NCI-H1092 (cell line): ENCODE measurements at places on chromosomes 7 and 10.

DNA sequence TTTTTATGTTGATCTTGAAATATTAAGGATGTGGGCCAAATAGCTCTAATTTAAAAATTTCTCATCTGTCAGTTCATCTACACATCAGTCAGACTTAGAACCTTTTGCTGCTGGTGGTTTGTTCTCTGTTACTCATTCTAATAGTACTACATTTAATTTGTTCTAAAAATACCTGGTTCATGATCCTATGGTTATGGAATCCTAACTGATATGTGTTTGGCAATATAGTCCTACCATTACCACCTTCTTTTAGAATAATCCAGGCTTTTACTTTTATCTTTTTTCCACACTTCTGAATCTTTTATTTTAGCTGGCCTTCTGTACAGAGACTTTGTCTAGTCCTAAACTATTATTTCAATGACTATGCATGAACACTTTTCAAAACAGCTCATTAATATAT, 116.9 kb downstream of the SVOPL start:
- DNase-seq, result no peak

DNA sequence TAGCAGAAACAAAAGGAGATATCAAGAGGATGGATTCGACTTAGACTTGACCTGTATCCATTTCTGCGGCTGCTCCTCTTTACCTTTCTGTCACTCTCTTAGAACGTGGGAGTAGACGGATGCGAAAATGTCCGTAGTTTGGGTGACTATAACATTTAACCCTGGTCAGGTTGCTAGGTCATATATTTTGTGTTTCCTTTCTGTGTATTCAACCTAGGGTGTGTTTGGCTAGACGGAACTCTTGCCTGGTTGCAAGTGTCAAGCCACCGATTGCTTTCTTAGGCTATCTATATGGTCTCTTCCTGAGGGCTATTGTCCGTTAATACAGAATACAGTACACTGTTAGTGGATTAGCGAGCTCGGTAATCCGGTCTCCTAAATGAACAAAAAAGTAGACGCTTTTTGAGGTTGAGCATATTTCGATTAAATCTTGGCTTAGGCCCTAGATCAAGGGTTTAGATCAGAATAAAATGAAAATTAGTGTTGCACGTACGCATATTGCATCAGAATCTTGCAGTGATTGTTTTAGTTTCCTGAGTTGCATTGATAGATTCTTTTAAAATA, 1.2 kb downstream of the PTEN start:
- no peak for DNase-seq

DNA sequence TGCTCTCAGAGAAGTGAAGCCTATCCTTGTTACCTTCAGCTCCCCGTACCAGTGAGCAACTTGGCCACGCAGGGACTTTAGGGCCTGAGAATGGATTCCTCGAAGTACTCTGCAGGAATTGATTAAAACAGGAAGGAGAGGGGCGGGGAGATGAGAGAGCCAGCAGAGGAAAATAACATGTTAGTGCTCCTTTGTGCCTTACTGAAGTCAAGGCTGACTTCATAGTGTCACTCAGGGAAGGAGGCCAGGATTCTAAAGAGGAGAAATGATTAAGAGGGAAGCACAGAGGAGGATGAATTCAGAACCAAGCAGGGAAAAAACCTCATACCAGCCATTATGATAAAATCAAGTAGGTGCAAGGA, 195.6 kb upstream of the RHOBTB1 start:
- no peak for DNase-seq

DNA sequence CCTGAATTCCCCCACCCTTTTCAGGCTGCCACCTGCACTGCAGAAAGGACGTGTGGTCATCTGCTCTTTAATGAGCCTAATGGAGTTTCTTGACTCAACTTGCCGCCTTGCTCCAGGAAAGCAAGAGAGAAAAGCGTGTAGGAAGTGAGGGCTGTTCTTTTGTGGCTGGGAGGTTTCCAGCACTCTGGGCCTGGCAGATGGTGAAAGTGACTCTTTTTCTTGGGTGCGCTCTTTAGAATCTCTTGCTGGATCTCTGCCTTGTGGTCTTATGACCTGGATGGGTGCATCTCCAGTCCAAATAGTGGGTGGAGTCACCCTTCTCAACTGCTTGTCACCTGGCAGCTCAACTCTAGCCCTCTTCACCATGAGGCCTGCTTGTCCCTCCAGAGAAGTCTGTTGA, 244.0 kb downstream of the SORCS1 start:
- no peak for DNase-seq

DNA sequence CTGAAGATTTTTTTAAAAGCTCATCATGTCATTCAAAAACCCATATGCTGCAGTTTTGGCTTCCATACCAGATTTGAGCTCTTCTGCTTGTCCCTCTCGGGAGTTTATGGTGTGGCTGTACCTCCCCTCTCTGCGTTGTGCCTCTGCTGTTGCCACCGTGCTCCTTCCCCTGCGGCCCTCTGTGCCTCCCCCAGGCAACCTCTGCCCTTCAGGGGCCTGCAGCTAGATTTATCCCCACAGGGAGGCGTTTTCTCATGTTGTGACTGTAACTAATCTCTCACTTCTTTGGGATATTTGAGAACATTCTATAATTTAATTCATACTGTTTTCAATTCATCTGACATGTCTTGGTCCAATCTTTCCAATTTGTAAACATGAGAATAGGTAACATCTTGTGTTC, 52.7 kb downstream of the TASOR2 start:
- no peak for DNase-seq

DNA sequence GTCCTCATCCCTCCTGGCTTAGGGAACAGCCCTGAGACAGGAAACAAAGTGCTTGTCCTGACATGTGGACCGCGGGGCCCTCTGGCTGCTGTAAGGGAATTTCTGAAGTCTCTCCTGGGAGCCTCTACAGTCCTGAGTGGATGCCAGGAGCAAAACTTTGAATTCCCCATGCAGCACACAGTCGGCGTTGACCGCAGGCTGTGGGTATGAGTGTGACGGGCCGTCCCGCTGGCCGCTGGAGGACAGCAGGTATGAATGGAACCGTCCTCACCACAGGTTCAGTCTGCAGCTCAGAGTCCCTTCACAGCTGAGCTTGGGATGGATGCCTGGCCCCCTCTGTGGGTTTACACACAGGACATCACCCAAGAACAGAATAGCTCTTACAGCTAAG, 94.9 kb downstream of the GPR26 start:
- no peak for DNase-seq

- DNase-seq, result no peak
Measured at GRCh38 chr7:102892631-102893278, 20.0 kb upstream of the LRRC17 start.

GRCh38 chr10:17383801-17384555, 70.4 kb downstream of the ST8SIA6 start:
- no peak for DNase-seq

GRCh38 chr7:33054261-33054964, 8.2 kb downstream of the NT5C3A start:
- DNase-seq, result no peak

DNA sequence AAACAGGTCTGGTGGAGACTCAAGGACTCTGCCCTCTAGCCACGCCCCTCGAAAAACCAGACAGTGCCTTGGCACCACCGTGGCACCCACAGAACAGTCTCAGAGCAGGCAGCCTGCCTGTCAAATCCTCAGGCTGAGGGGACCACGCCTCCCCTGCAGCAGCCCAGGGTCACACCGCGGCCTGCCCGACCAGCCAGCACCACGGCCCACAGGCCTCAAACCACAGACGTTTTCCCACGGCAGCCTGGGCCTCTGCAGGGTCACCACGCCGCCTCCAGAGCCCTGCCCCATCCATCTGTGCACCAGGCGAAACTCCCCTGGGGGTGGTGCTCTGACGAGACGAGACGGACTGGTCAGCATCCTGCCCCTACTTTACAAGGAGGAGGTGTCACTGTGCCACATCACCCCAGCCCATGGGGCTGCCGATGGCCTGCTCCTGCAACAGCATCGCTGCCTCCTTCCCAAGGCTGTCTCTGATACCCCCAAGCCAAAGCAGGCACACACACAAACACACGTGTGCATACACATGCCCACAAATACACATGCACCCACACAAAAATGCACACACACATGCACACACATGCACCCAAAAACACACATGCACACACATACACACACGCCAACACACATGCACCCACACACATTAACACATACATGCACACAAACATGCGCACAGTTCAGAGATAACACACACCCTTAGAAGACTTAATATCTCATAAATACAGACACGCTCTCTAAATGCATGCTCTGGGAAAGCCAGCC, 24.6 kb downstream of the PAPOLB start:
- no peak for DNase-seq

- no peak for DNase-seq
Measured at GRCh38 chr7:20698469-20698868, 83.0 kb downstream of the ABCB5 start.

- DNase-seq, result no peak
Measured at GRCh38 chr10:86650151-86650550, 4.2 kb upstream of the OPN4 start.

DNA sequence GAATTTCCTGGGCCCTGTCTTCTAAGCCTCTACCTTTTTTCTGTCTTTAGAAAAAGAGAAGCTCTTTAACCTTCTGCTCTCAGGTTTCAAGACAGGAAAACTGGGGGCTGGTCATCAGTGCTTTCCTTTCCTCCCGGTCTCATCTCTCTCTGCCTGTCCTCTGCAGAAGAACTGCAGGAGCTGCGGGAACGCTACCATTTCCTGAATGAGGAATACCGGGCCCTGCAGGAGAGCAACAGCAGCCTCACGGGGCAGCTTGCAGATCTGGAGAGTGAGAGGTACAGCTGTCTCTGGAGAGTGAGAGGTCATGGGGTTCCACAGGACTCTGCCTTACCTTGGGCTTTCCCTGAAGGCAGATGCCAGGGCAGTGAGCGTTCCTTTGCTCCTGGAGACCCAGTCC, 12.7 kb downstream of the CCDC136 start:
- no peak for DNase-seq

DNA sequence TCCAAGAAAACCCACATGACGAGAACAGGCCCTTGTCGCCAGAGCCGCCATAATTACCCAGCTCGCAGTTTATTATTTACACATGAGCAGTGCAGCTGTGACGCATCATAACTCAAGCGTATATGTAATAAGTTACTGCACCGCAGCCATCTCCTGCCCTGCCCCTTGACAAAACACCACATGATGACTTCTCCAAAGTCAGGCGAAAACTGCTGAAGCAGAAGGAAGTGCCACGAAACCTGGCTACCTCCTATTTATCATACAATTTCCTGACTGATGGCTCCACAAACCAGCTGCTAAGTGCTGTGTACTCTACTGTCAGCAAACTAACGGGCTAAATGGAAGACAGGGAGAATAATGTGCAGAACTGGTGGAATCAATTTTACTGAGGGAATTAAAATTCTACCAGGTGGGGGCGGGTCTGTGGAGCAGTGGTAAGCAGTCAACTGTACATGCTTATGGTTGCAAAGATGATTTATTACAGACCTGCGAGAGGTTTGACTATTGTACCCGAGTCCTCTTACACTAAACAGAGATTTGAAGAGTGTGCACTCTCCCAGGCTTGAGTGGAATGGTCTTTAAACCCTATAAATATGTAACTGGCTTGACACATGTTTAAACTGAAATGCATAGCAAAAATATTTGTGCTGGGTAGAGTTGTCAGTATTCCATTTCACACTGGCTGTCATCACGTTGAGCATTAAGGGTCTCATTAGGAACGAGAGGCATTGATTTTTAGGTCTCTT, 156.0 kb downstream of the GLI3 start:
- DNase-seq, result no peak

- no peak for DNase-seq
Measured at GRCh38 chr7:42747044-42747443, 164.8 kb downstream of the C7orf25 start.

DNA sequence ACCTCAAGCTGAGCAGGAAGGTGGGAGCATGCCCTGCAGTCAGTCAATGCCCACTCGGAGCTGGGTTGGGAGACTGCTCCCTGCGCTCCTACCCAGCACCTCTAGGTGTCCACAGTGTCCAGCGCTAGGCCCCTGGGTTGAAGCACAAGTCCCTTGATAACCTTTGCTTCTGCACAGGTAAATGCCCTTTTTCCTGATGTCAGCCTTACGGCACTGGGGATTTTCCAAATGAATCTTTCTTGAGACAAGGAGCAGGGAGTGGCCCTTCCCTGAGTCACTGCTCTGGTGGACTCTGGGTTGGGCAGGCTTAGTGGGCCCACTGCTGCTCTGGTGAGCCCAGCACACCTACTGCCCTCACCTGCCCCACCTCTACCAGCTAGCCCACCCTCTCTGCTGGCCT, 61.9 kb upstream of the OPN4 start:
- DNase-seq, result no peak

DNA sequence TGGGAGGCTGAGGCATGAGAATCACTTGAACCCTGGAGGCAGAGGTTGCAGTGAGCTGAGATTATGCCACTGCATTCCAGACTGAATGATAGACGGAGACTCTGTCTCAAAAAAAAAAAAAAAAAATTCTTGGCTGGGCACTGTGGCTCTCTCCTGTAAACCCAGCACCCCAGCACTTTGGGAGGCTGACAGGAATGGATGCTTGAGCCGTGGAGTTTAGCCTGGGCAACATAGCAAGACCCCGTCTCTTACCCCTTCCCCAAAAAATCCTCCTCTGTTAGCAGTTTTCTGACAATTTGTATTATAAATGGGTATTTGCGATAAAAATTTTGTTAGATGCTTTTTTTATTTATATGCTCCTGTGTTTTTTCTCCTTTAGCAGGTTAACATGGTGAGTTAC, 11.0 kb downstream of the SAMD8 start:
- no peak for DNase-seq

GRCh38 chr10:43251419-43252165, 15.3 kb downstream of the RASGEF1A start:
- DNase-seq, result no peak

DNA sequence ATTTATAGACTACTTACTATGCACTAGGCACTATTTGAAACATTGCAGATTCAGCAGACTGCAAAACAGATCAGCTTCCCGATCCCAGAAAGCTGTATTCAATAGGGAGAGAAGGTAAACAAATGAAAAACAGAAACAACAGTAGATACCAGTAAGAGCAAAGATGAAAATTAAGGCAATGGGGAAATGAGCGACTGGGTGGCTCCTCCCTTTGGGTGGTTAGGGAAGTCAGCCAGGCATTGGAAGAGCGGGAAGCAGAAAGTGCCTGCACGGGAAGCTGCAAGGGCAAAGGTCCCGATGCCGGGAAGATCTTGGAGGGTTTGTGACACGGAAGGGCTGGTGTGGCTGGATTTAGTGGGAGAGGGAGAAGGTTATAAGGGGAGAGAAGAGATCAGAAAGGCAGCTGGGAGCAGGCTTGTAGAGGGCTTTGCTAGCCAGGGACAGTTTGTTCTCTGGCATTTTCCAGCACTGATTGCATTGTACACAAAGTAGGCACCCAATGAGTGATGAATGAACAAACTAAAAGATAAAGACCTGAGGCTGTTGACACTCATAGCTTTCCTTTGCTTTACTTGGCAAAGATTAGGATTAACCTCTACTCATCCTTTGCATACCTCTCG, 67.8 kb downstream of the NAMPT start:
- no peak for DNase-seq

- no peak for DNase-seq
Measured at GRCh38 chr7:138006106-138006505, 4.2 kb upstream of the CREB3L2 start.

DNA sequence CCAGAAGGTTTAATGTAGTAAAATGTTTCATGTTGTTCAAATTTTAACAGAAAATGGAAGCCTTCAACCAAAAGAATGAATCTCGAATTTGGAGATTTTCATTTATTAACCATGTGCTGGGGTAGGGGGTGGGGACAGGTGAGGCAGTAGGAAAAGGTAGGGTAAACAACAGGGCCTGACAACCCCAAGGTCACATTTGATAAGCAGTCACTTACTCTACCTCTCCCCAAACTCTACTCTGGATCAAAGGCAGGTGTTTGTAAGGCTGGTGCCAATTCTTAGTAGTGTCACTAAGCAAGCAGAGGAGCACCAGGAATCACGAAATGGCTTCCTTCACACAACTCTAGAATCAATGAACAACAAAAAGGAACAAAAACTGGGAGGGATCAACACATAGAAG, 138.0 kb downstream of the ZFAND4 start:
- DNase-seq, result no peak
